ENCODE measurements at places on chromosomes 7 and 10.
A peak's percentile ranks its signal among the peaks of the same experiment; 100 is the strongest.

GRCh38 chr10:69636273-69636575 is 6.2 kb downstream of the FAM241B start:
- DNase-seq, result no peak

DNA sequence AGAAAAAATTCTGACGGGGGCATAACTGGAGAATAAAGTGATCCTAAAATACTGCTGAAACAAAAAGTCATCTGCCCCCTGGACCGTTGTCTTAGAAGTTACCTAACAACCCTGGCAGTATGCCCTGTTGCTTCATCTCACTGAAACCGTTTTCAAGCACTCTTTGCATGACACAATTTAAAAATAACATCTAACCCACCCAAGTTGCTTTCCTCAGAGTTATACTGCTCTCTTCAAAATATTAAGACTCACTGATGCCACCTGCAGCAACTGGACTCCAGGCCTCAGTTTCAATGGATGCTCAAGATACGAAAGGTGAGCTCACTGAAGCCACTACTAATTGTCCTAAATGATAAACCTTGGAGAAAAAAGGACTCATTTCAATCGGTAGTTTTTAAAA is 57.4 kb downstream of the CDK6 start:
- no peak for DNase-seq

GRCh38 chr7:78601728-78602127 is 803.2 kb downstream of the PHTF2 start:
- no peak for DNase-seq

DNA sequence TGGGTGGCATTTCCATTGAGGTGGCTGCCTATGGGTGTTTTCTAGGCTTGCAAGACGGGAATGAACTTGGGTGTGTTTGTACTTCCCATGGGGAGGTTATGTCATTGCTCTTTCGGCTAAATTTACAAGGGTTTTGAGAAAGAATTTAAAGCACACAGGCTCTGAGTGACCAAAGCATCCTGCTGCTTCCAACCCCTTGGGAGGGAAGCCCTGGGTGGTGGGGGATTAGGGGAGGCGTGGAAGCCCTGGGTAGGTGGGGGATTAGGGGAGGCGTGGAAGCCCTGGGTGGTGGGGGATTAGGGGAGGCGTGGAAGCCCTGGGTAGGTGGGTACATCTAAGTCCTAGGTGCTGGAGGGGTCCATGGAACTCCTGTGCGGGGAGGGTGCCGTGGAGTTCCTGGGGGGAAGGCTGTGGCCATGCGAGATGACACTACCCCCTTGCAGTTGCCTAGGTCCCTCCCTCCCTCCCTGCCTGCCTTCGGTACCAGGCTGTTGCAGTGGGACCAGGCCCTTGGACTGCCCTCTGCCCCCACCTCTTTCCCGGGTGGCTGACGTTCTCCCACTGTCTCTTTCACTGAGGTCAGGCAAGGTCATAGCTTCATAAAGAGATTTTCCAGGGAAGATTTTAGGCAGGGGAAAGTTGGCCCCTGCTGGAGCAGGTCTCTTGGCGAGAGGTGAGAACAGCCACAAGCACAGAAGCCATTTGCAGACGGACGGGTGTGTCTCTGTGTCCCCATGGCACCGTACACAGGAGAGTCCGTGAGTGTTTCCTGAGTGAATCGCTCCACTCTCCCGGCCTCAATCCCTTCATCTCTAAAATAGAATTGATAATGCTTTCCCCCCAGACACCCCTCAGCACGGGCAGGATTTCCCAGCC is 19.5 kb downstream of the PRF1 start:
- DNase-seq, result no peak

DNA sequence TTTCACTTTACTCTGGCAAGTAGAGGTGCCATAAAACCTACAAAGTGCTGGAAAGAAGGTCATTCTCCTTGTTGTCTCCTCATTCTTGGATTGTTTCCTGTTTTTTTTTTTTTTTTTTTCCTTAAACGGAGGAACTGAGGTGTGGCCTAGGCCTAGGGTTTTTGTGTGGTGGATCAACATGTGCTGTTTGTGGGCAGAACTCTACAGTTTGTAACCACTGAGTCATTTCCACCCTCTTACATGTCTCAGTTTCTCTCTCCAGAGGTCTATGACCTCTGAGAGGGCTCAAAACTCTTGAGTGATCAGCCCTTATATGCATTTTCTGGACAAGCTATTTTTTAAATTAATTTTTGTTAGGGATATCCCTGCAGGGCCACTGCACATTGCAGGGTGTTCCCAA is 296.0 kb downstream of the PPP1R3A start:
- DNase-seq, result no peak

DNA sequence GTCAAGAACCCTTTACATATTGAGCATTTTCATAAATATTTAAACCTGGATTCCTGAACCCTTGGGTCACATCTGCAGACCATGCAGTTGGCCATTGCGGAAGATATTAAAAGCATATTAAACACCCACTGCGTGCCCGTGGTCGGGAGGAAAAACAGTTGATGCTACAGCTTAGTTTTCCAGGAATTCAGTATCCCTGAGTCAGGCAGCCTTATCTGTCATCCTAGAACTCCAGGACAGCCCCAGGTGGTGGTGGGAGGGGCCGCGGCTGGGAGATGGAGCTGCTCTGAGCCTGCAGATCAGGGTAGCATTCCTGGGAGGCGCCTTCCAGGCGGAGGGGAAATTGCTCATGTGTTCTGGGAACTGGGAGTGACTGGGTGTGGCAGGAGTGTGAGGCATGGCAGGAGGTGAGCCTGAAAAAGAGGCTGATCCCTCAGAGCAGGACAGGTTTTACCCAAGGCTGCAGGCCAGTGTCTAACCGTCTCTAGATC is 222.9 kb upstream of the SH2B2 start:
- DNase-seq, result no peak

GRCh38 chr7:134300988-134301387 is 15.7 kb downstream of the SLC35B4 start:
- DNase-seq, result no peak

DNA sequence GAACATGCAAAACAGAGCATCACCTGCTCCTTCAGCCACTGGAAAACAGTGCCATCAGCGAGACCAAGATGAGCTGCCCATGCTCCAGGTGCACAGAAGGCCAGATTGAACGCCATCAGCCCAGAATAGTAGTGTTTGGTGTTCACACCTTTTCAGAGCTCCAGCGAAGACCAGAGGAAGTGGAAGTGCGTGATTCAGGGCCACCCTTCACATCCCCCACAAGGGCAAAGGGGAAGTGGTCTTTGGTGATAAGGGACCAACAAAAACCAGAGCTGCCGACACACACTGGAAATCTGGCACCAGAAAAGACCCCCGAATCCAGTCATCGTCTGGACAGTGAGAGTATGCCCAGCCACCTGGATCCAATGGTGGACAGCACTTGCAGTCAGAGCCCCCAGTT is 29.5 kb upstream of the TMEM72 start:
- DNase-seq, result no peak

DNA sequence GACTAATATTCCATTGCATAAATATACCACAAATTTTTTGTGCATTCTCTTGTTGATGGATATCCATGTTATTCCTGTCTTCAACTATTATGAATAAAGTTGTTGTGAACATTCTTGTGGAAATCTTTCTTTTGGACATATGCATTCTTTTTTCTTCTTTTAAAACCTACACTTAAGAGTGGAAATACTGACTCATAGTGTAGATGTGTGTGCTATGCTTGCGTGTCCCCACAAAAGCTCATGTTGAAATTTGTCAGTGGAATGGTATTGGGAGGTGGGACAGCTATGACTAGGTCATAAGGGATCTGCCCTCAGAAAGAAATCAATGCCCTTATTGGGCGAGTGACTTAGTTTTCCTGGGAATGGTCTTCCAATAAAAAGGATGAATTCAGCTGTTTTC is 203.6 kb upstream of the PRSS58 start:
- DNase-seq, result no peak

DNA sequence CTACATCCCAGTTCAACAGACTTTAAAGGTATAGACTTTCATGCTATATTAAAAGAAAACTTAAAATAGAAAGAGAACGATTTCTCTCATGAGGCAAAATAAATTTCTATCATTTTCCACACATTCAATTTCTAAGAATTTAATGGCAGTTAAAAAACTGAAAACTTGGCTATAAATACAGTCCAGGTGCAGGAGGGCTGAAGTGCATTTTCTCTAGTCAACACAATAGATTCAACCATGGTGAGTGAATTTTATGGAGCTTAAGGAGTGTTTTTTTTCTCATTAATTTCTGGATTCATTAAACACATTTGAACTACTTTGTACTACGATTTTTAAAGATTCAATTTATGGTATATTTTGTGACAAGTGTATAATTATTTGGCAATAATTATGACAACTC is 240.8 kb upstream of the SLC26A5 start:
- no peak for DNase-seq

GRCh38 chr7:124942399-124942798 is 12.8 kb upstream of the POT1 start:
- DNase-seq, result no peak

DNA sequence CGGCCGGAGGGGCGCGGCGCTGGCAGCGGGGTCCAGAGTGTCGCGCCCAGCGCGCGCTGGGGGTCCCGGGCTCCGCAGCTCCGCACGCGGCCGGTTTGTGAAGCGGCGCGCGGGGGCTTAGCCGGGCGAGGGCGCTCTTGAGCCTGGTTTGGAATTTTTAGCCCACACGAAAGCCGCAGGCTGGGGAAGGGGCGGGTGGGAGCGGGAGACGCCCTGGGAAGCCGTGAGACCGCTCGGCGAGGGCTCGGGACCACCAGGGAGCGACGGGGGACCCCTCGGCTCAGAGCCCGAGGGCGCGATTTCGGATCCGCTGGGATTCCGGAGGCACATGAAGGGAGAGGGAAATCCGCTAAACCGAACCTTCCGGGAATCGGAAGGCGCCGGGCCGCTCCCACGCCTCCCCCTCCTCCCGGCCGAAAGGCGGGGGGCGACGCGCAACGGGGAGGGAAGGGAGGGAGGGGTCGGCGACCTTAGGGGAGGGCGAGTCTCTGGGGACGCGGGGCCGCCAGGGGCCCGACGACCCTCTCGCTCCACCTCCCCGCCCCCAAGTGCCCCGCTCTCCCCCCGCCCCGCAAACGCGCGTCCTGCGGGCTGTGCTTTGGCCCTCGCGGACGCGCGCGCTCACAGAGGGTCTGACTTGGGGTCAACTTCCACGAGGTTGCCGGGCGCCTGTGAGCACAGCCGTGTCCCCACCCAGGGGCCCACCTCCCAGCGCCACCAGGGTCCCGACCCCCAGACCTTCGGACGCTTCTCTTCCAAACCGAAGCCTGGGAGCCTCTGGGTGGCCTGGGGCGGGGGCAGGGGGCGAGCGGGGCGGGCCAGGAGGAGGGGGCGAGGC is 5.1 kb upstream of the ELFN1 start:
- peak; percentile 18 for DNase-seq

- no peak for DNase-seq
These were observed 4.3 kb upstream of the PCBD1 start for GRCh38 chr10:70892631-70893030.

GRCh38 chr7:158684329-158684728 is 20.3 kb downstream of the NCAPG2 start:
- DNase-seq, result no peak

- DNase-seq, result no peak
These were observed 682 bp downstream of the TBXAS1 start for GRCh38 chr7:139829775-139830117.

DNA sequence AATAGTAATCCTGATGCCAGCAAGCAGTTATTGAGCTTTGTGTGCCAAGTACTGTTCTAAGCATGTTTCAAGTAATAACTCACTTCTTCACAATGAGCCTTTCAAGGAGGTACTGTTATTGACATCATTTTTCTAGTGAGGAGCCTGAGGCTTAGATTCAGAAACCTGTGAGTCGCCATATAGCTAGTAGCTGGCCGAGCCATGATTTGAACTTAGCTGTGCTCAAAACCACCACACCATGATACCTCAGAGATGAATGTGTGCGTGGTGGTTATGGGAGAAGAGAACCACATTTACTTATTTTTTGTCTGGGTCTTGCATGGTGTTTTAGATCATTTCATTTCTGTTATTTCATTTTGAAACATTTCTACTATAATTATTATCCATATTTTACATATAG is 578.9 kb downstream of the AUTS2 start:
- no peak for DNase-seq

GRCh38 chr10:17144757-17145156 is 15.1 kb upstream of the CUBN start:
- no peak for DNase-seq

- DNase-seq, result no peak
These were observed 78.1 kb upstream of the NEBL start for GRCh38 chr10:20975236-20975635.

DNA sequence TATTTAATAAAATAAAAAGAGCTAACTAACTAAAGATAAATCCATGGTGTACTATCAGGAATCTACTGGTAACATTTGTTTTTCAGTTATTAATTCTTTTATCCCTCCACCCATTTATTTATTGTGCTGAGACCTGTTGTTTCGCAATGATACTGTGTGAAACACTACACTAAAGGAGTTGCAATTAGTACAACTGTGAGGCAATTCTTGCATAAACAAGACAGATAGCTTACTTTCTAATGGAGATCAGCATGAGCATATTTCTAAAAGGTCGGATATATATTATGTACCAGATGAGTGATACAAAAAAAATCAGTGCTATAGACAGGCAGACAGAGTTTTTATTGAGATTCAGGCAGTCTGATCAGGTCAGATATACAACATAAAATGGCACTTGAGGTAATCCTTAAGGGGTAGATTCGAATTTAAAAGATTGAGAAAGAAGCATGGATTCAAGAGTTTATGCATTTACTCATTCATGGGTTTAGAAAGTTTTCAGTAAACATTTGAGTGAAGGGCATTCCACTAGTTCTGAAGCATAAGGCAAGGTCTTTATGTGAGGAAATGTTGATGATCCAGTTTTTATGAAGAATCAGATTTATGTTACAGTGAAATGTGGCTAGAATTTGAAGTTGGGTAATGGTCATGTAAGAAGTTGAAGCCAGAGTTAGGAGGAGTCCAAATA is 147.6 kb downstream of the POLR1F start:
- DNase-seq, result no peak

DNA sequence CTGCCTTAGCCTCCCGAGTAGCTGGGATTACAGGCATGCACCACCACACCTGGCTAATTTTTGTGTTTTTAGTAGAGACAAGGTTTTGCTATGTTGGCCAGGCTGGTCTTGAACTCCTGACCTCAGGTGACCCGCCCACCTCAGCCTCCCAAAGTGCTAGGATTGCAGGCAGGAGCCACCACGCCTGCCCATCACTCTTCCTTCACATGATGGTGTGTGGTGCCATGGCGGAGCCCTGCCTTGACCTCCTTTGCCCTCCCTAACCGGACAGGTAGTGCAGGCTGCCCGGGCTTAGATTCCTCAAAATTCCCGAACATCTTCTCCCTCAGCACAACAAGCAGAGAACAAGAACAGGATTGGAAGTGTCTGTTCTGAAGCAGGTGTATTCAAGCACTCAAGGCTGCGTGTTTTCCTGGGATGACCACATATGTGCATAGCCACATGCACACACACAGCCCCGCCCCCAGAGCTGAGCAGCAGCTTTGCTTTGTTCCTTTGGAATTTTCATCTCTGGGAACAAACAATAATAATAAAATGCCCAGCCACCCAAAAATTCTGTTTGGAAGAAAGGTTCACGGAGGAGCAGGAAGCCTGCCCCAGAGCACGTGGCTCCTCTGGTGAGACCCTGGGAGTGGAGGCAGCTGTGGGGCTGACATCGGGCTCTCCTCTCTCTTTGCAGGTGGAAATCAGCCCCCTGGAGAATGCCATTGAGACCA is 131.3 kb upstream of the NPS start:
- DNase-seq, result no peak

- DNase-seq, result no peak
These were observed 1118.6 kb downstream of the SORCS3 start for GRCh38 chr10:105759669-105760068.

- DNase-seq, result no peak
These were observed 58.0 kb downstream of the PDSS1 start for GRCh38 chr10:26755443-26755903.

- no peak for DNase-seq
These were observed 36.6 kb downstream of the ERCC6 start for GRCh38 chr10:49502358-49502757.

All from activated naive CD4-positive, alpha-beta T cell (primary cell).